Astrocyte of the cerebellum (primary cell): ENCODE measurements at places on chromosomes 12 and 14.

DNA sequence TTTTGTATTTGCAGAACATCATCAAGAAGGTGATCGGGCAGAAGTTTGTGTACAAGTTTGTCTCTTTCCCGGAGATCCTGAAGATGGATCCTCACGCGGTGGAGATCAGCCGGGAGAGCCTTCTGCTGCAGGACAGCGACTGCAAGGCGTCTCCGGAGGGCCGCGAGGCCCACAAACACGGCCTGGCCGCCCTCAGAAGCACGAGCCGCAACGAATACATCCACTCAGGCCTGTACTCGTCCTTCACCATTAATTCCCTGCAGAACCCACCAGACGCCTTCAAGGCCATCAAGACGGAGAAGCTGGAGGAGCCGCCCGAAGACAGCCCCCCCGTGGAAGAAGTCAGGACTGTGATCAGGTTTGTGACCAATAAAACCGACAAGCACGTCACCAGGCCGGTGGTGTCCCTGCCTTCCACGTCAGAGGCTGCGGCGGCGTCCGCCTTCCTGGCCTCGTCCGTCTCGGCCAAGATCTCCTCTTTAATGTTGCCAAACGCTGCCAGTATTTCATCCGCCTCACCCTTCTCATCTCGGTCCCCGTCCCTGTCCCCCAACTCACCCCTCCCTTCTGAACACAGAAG is 52.8 kb downstream of the ELK3 start:
- no peak for DNase-seq

- DNase-seq = no peak
These were observed 30.0 kb upstream of the ANP32D start for GRCh38 chr12:48442179-48442847.

DNA sequence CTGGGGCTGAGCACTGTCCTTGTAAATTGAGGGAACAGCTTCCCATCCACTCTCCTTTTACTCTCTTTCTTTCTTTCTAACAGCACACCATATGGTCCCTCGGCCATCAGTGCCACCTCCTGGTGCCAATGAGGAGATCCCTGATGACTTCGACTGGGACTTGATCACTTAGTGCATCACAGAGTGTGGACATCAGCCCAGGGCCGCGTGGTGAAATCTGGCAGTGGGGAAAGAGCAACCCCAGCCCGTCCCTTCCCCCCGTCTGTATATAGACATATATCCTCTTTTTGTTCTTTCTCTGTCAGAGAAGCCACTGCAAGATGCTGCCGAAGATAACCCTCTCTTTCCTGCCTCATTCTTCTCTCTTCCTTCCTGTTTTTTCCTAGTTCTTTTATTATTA is 13.5 kb downstream of the C3AR1 start:
- no peak for DNase-seq

GRCh38 chr14:104016873-104017650 is 68.4 kb upstream of the ASPG start:
- no peak for DNase-seq

GRCh38 chr14:21840765-21841164 is 167.1 kb upstream of the OR4E1 start:
- no peak for DNase-seq

GRCh38 chr14:99733540-99734405 is 49.7 kb downstream of the CYP46A1 start:
- DNase-seq = no peak

- DNase-seq = no peak
These were observed 77.1 kb downstream of the PLXNC1 start for GRCh38 chr12:94225506-94225905.

DNA sequence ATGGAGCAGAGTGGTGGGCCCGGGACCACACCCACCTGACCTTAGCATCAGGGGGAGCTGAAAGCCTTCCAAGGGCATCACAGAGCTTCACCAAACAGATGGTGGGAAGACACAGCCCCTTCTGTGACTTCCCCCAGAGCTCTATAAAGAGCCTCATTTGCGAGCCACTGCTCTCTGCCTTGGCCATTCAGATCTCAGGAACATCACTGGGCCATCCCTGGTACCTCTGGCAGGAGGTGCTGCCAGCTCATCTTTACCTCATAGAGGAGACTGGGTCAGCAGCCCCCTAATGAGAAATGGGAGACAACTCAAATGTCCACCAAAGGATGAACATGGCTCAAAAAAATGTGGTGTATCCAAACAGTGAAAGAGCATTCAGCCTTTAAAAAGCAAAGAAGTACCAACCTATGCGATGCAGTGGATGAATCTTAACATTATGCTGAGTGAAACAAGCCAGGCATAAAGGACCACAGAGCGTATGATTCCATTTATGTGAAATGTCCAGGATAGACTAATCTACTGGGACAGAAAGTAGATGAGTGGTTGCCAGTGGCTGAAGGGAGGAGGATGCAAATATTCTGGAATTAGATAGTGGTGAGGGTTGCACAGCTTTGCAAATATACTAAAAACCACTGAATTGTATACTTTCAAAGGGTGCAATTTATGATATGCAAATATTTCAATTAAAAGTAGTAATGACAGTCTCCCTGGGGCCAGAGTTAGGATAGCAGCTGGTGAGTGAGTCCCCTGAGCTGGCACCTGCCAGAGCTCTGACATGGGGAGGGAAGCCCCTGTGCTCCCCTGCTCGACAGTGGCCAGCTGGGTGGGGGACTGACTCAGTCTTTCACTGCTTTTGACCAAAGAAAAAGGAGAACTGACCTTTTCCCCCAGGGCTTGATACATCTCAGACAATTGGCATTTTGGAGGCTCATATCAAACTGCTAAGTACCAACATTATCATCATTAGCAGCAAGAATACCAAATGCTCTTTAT is 116.6 kb downstream of the GCH1 start:
- DNase-seq = no peak

GRCh38 chr12:33605757-33606156 is 166.1 kb upstream of the SYT10 start:
- no peak for DNase-seq

DNA sequence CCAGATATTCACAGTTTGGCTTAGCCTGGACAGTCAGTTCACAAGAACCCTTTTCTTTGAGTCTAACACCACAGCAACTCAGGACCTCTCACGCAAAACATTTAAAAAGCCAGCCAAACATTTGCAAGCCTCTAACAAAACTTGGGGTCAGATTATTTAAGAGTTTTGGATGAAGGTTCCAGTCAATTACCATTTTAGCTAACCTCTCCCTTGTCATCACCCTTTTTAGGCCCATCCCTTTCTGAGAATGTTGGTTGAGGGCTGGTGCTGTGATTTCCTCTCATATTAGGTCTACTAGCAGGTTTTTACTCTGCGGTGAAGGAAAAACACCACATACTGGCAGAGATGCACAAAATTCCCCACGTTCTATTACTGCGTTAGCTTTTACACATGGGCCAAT is 20.7 kb downstream of the PAX9 start:
- no peak for DNase-seq

DNA sequence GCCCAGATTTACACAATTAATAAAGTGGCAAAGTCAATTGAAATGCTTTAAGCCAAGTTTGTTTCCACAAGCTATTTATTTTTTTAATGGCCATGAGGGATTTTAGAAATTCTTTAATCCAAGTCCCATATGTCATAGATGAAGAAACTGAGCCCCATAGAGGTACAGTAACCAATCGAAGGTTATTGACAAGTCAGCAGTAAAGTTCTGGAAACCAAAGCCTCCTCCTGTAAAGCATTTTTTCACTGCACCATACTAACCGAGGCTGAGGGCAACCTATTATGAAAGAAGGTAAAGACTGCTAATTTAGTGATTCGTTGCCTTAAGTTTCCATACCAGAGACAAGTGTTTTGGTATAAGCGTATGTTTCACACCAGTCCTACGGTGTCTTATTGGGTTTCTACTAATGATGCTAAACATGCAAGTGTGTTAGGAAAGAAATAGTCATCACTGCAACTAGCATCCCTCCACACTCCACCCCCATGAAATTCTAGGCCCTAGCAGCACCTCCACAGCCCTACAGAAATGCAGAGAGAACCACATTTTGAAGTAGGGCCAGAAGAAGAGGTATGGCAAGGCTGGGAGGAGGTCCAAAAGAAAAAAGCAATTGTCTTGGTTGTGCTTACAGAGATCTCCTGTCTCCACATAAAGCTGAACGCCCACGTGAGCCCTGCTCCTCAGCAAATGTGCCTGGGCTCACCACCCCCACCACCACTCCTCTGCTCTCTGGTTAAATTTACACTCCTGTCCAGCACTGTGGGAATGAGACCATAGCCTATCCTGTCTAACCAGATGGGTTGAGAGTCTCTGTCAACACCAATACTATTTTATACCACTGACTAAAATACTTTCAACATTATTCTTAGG is 271.1 kb upstream of the G2E3 start:
- DNase-seq = no peak

GRCh38 chr12:98449584-98449983 is 65.8 kb upstream of the TMPO start:
- DNase-seq = no peak

DNA sequence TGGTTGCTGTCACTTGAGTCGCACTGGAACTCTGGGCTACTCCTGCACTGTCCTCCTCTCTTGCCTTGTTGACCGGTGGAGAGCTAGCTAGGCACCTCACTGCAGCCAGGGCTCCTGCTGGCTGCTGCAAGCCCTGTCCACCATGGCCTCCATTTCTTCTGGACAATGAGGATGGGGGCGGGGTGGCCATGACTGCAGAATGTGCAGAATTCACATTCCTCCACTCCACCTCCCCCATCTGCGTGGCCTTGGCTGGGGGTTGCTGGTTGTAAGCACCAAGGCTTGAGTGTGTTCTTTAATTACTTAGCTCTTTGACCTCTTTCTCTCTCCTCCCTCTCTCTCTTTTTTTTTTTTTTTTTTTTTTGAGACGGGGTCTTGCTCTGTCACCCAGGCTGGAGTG is 248.5 kb downstream of the PCNX1 start:
- DNase-seq = no peak

GRCh38 chr14:35121026-35121886 is 534 bp downstream of the PPP2R3C start:
- no peak for DNase-seq

- no peak for DNase-seq
These were observed 187.5 kb downstream of the PCNX1 start for GRCh38 chr14:71094722-71095121.

DNA sequence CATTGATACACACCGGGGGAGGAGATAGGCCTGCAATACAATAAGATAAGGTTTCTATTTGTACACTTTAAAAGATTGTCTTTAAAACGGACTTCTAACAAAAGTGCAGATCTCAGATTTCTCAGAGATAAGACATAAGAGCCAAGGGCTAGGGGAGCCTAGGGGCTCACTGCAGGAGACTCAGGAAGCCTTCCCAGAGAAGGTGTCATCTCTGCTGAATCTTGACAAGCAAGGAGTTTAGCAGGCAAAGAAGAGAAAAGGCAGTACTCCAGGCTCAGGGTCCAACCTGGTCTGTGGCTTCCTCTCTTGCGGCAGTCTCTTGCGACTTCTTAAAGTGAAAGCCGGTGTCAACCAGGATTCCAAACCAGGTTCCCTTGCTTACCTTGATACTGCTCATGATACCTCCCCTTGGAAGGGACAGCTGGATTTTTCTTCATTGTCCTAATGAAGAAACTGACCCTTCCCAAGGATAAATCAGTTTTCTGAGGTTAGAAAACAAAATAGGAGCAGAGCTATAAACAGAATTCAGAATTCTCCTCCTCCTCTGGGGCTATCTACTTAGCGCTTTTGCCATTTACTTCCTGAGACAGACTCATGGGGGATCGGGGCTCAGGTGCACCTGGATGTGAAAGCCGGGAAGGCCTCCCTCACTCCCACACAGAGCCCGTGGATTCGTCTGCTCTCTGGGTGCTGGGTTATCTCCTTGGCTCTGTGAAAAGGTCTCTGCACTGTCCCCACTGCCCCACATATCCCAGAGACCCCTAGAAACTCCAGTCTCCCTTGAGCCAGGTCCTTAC is 1.7 kb upstream of the SCNN1A start:
- DNase-seq = no peak

GRCh38 chr12:51897181-51897580 is 9.3 kb downstream of the ANKRD33 start:
- DNase-seq = no peak

DNA sequence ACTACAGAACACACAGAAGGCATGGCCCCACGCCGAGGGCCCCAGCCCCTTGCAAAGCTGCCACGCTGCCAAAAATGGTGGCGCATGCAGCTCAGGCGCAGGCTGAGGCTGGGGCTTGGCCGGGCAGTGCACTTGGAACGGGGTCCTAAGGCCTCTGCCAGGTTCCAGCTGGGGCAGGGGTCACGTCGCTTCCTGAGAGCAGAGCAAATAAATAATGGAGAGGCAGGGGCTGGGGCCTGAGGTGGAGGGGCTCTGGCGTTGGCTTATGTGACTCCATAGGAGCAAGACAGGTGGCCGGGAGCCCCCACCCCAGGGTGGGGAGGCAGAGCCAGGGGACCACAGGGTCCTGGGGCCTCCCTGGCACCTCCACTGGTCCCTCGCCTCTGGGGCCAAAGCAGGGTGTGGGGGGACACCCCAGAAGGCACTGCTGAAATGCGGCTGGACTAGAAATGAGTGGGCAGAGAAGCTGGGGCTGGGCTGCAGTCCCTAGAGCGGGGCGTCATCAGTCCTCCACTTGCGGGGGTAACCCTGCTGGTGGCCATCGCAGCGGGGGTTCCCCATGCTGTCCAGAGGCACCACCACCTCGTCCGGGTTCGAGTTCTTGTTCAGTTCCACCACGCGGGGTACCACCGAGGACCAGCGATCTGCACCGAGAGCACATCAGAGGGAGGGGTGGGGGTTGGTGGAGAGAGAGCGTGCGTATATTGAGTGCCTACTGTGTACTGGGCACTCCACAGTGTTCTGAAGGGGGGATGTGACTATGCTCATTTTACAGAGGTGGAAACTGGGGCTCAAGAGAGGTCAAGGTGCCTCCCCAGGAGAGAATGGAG is 49.8 kb downstream of the TRPV4 start:
- DNase-seq = no peak

- DNase-seq = no peak
These were observed 5.1 kb downstream of the EFS start for GRCh38 chr14:23359722-23360447.

DNA sequence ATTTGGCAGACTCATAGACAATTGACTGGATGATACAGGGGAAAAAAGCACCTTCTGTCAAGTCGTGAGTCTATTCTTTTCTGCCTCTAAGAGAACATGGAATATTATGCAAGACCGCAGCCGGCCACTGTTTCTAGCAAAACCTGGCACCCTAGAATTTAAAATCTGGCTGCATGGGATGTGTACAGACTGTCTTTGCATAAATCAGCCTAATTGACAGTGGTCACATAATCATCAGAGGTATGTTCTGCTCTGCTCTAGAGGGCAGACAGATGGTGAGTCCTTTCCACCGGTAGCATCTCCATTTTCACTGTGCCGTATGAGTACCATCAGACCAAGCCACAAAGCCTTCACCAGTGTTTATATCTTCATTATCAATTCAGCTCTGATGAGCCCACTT is 80.6 kb downstream of the KCNK10 start:
- no peak for DNase-seq
